ENCODE measurements at places on chromosomes 12 and 14.

- DNase-seq: no peak
Observed at GRCh38 chr12:105100998-105101397, 6.5 kb upstream of the WASHC4 start.

DNA sequence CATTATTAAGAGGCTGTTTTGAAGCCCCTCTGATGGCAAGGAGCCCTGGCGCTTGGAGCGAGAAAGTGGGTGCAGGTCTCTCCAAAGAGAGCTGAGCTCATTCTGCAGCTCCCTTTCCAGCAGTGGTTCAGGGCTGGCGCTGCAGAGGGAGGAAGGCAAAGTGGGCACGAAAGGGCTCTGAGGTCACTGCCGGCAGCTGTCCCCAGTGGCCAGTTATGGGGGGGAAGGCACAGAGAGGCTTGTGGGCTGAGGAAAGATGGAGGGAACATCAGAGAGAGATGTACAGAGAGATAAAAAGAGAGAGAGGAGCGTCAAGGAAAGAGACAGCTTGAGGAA, 75.2 kb upstream of the TBX5 start:
- DNase-seq: no peak

DNA sequence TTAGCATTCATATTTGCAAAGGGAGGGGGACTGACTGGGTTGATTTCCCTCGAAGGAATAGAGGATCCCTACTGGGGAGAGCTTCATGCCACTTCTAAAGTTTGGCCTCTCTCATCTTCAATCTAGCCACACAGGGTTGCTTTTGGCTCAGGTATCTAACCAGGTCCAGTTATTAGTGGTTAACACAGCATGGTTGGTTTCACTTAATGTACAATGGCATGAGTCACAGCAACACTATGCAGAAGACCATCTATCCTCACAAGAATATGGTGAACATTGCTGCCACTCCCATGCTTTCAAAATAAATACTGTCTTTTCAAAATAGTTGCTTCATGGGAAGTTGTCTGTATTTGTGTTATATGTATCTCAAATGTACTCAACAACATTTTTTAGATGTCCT, 6.6 kb upstream of the RAB3IP start:
- DNase-seq: no peak

- no peak for DNase-seq
Observed at GRCh38 chr14:59664741-59665140, 88.1 kb upstream of the CCDC175 start.

GRCh38 chr14:95196268-95196667, 38.9 kb upstream of the DICER1 start:
- DNase-seq: no peak

GRCh38 chr12:100963381-100963780, 168.8 kb downstream of the ANO4 start:
- DNase-seq: no peak
